Naive thymus-derived CD8-positive, alpha-beta T cell (primary cell): ENCODE measurements at places on chromosomes 13 and 19. TPM values are rescaled to one million over a fixed set of nuclear protein-coding genes. Genes with fewer than 3 reads are reported as not detected.

CCNE1 gene
- polyA plus RNA-seq, result 2.6 TPM

WDR62 gene
- polyA plus RNA-seq, result 0.13 TPM

IL17D gene
- polyA plus RNA-seq, result 0.16 TPM

DNA sequence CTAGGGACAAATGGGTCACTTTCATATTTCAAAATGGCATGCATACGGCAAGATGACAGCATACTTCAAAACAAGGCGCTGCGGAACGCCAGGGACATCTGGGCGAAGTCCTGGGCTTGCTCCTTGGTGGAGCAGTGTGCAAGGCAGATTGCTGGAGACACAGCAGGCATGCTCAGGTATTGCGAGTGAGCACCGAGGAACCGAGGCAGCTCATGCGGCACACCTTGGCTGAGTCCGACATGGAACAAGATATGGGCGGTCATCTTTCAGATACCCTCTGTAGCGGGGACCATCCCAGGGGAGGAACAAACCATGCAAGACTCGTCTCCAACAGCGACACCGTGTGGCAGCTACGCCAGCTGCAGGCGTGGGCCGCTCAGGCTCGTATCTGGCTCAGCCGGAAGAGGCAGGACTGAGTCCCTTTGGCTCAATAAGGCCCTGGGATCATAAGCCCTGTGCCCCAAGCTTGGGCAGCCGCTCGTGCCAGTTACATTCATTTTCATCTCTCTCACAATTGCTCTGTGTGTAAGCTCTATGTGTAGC, 112.4 kb downstream of the NUFIP1 start:
- DNase-seq, result no peak

DNA sequence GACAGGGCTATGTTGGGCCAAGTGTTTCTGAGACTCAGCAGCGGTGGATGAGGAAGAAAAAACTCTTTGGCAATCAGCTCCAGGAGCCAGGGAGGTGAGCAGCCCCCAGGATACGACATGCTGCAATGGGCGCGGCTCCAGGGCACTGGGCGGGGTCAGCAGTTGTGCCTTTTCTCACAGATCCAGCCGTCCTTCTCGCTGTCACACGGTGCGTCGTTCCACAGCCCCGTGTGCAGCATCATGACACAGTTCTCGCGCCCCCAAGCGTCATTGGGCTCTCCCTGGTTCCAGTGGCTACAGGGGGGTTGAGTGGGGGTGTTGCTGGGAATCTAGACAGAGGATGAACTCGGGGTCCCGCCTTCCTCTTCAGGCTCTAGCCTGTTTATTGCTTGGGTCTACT, 2.7 kb downstream of the CLEC4G start:
- DNase-seq, result no peak

DNA sequence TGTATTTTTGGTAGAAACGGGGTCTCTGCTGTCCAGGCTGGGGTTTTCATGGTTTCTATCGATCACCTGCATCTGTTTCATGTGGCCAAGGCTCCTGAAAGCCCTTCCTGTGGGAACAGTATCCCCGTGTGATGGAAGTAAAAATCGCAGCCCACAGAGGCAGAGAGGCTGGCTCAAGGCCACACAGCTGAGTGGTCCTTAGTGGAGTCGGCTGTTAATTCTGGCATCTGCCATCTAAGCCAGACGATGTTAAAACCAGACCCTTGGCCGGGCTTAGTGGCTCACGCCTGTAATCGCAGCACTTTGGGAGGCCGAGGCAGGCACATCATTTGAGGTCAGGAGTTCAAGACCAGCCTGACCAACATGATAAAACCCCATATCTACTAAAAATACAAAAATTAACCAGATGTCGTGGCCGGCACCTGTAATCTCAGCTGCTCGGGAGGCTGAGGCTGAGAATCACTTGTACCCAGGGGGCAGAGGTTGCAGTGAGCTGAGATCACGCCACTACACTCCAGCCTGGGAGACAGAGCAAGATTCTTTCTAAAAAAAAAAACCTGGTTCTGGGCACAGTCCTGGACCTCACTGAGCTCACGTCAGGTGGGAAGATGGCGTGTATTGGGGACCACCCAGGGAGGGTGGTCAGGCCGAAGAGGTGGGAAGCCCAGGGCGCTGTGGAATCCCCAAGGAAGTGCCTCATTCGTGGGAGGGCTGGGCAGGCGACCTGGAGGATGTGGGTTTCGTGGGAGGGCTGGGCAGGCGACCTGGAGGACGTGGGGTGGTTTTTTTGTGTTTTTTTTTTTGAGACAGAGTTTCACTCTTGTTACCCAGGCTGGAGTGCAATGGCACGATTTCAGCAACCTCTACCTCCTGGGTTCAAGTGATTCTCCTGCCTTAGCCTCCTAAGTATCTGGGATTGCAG, 18.5 kb upstream of the MISP start:
- no peak for DNase-seq

- DNase-seq, result no peak
Observed at GRCh38 chr19:8030960-8031359, 21.6 kb upstream of the CCL25 start.
